ENCODE measurements at places on chromosomes 11 and 22. TPM values are rescaled to one million over a fixed set of nuclear protein-coding genes. Genes with fewer than 3 reads are reported as not detected.

- DNase-seq: no peak
Measured at GRCh38 chr22:45999379-45999971, 22.5 kb upstream of the WNT7B start.

DNA sequence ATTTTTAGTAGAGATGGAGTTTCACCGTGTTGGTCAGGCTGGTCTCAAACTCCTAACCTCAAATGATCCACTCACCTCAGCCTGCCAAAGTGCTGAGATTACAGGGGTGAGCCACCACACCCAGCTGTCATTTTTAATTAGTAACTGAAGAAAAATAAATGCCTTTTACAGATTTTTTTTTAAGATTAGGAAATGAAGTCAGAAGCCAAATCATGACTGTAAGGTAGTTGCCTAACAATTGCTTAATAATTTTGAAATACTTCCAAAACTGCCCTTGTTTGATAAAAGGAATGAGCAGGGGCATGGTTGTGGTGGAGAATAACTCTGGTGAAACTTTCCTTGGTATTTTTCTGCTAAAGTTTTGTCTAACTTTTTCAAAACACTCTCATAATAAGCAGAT, 98.9 kb upstream of the SLC5A12 start:
- DNase-seq: no peak

DNA sequence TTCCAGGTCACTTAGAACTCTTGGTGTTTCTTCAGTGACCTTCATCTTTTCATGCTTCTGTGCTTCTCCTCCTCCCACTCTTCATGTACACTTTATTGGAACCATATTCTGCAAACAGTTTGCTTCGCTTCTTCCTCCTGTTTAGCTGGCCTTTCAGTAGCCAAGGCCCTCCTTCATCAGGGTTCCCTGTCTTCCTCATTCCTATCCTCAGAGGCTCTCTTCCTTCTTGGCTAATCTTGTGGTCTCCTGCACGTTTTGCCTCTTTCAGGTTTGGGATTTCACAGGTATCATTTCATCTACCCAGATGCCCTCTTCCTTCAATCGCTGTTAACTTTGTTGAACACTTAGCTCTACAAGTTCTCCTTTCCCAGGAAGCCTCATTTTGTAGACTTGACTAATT, 66.8 kb downstream of the DEPDC5 start:
- no peak for DNase-seq

DNA sequence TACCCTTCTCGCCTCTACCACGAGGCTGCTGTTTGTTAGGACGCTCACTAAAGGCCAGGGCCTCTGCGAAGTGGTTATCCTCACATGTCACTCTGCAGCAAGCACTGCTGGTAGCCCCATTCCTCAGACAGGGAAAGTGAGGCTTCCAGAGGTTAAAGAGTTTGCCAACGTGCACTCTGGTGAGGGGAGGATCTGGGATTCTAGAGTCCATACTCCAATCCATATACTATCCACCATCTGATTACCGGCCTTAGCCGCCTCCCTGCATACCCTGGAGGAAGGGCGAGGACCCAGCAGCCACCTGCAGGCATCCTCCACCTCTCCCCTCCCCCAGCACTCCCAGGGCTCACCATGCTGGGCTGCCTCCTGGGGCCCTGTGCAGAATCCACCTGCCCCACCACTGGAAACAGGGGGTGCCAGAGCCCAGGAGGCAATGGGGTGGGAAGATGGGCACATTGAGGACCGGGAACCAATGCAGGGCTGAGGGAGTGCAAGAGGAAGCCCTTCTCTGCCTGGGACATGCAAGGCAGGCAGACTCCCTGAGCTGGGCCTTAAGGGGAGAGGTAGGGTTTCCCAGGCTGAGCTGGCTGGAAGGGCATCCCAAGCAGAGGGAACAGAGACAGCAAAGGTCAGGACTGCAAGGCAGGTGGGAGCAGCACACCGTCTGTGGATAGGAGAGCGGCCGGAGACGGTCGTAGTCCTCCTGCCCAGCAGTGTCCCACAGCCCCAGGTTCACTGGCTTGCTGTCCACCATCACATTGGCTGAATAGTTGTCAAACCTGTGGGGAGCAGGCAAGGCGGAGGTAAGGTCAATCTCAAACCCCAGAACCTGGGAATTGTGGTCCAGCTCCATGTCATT, 11.7 kb downstream of the RAC2 start:
- no peak for DNase-seq

DNA sequence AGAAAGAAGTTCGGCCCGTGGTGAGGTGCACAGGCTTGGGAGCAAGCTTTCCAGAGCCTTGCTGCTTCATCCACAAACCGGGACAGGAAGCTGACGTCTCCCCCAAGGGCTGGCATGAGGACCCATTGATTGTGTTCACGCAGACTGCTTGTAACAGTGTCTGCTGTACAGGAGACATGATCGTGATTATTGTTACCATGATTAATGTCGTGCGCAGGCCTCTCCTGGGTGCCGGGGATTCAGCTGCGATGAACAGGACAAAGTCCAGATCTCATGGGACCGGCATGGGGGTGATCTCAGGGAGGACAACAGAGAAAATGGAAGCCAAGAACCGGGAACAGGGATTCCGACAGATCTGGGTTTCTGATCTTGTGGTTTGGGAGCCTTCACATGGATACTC, 219.9 kb downstream of the BRD1 start:
- no peak for DNase-seq

DNA sequence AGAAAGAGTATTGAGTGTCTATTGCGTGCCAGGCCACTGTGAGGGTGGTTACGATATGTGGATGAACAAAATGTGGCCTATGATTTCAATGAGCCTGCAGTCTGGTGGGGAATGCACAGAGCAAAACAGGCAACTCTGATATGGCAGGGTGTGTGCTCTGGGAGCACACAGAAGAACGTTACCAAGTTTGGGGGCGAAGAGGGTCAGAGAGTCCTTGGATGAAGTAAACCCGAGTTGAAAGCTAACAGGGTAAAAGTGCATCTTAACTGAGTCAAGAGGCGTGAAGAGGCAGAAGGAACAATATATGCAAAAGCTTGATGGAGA, 258 bp downstream of the CFAP68 start:
- DNase-seq: no peak

DNA sequence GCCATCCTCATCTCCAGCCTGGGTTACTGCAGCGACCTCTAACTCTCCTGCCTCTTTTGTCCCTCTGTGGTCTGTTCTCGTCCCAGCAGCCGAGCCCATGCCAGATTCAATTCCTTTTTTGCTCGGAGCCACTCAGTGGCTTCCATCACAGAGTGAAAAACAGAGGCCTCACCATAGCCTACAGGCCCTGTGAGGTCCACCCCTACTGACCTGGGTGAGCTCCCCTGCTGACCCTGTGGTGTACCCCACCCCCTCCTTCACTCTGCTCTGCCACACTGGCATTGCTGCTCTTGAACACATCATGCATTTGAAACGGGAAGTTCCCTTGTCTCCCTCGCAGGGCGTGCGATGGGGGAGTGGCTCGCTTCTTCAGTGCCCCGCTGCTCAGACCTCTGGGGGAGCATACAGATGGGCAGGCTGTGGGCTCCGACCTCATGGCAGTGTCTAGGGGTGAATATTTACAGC, 2.1 kb downstream of the AIP start:
- no peak for DNase-seq

- DNase-seq: no peak
Measured at GRCh38 chr11:1481861-1482441, 4.6 kb downstream of the MOB2 start.

DNA sequence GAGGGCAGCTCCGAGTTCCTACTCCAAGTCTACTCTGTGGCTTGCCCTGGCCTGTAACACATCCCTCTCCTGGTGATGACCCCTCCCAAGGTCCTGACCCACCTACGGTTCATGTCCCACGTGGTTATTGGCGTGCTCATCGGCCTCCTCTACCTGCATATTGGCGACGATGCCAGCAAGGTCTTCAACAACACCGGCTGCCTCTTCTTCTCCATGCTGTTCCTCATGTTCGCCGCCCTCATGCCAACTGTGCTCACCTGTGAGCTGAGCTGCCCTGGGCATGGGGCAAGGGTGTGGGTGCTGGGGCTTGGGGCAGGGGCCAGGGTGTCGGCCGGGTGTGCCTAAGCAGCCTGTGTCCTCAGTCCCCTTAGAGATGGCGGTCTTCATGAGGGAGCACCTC, 9.6 kb downstream of the ABCG4 start:
- no peak for DNase-seq

DNA sequence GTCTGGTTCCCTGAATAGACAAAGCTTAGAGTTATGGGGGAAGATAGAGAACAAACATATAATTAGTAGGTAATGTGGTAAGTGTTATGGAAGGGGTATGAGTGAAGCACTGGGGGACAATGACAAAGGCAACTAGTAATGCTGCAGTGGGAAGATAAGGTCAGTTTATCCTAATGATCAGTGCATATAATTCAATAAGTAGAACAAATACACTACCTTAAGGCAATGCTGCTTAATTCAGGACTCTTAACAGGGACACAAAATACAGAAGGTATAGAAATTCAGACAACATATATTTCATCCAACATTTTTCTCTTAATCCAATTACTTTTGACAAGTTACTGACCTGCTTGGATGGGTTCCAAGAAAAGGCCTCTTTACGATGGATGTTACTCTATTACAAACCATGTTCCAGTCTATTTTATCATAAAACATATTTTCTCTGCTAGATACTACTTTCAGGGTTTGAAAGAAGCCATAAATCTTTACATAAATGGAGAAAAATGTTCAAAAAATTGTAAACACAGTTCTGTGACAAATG, 1186.2 kb downstream of the LRRC4C start:
- DNase-seq: no peak

DNA sequence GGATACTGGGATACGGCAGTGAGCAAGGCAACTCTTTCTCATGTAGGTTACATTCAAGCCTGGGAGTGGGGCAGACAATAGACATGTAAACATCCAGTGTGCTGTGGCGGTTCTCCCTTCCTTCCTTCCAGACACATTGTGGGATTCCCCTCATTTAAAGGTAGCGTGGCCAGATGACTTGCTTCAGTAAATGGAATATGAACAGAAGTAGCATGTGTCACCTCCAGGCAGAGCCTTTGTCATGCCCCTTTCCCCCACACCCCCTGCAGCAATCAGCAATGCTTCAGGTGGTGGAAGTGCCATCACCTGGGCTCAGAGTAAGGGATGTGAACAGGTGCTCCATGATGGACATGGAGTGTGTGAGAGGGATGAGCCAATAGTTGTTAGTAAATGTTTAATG, 34.8 kb upstream of the TTC12 start:
- DNase-seq: no peak

GRCh38 chr22:39503630-39504029, 1.5 kb downstream of the MIEF1 start:
- DNase-seq: no peak

DNA sequence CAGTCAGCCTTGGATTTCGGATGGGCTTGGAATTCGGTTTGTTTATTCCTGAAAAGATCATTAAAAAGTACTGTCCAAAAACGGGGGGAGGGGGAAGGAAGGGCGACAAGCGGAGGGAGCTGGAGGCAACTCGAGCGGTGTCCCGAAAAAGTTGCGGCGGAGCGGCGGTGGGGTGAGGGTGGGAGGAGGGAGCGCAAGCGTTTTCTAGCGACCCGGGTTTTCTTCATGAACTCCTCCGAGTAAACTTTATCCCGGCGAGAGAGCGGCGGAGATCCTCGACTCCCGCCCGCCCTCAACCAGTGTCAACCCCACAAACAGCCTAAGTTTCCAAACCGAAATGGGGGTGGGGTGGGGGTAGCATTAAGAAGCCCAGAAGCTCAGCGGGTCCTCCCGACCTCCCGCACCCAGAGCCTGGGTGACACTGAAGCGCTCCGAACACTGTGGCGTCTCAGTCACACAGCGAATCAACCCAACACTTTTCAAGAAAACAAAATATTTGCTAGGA, 133.0 kb upstream of the C11orf58 start:
- DNase-seq: no peak

DNA sequence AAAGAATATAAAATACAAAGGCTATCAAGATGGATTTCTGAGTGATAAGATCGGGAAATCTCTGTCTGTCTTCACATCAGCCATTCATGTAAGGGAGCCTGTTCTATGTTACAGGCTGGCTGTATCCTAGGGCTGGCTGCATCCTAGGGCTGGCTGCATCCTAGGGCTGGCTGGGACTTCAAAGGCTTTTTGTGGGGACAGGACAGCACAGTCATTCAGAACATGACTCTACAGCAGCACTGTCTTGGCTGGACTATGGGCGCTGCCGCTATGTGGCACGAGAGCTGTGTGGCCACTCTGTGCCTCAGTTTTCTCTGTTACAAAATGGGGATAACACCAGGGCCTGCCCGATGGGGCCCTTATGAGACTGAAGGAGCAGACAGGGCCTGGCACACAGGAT, 10.2 kb downstream of the ADAMTS8 start:
- no peak for DNase-seq

DNA sequence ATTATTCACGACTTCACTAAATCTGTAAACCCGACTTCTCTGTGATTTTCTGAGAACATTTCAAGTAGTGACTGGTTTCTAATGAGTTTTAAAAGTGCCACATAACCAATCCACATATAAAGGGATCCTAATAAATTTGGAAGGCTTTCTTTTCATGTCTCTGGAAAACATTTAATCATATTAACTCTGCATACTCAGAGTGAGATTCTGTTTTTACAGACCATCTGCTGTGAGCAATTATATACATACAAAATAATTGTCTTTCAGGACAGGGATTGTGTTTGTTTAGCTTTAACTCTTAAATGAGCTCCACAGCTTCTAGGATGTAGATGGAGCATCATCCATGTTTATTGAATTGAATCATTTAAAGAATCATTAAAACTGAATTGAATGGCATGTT, 65.1 kb downstream of the PRMT3 start:
- no peak for DNase-seq

GRCh38 chr11:8230178-8230859, 33.4 kb downstream of the LMO1 start:
- DNase-seq: no peak

GRCh38 chr11:60954421-60954820, 2.4 kb upstream of the SLC15A3 start:
- DNase-seq: no peak

- no peak for DNase-seq
Measured at GRCh38 chr11:15073361-15074205, at the start of gene CALCB. Gene CALCB, plus strand, starts transcription at chr11:15073593. Its CDS starts 1,126 bp downstream, at chr11:15074719.

- no peak for DNase-seq
Measured at GRCh38 chr11:46281371-46281831, 3.9 kb downstream of the CREB3L1 start.

DNA sequence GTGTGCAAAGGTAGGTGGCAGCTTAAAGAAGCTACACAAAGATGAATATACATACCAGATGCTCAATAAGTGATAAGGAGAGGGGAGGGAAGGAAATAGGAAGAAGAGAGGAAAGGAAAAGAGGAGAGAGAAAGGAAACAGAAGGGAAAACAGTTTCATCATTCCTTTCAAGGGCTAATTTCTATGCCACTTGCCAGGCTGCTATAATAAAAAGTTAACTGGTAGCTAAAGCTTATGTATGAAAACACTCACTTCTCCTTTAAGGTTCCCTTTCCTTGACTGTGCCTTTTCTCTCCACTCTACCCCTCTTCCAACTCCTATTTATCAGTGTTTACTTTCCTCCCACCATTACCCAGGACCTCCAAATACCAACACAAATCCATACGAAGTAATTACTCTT, 347.9 kb downstream of the DLG2 start:
- DNase-seq: no peak

GRCh38 chr11:120001178-120002090, 136.5 kb downstream of the TRIM29 start:
- no peak for DNase-seq

- DNase-seq: no peak
Measured at GRCh38 chr11:12485328-12485727, 108.0 kb downstream of the PARVA start.

The PPARA gene
- total RNA-seq: 32.0 TPM

The PGM2L1 gene
- total RNA-seq: 2.1 TPM

The MYOD1 gene
- total RNA-seq: not detected

The LINC01488 gene
- total RNA-seq: 0.14 TPM

The SPA17 gene
- total RNA-seq: 12.7 TPM

The ELMOD1 gene
- not detected for total RNA-seq

The POU2F3 gene
- not detected for total RNA-seq

The PLAAT2 gene
- 0.29 TPM for total RNA-seq

The MS4A12 gene
- not detected for total RNA-seq
